ENCODE measurements at places on chromosomes 16 and 17.

- DNase-seq: no peak
Measured at GRCh38 chr17:71933306-71933705, 187.5 kb upstream of the SOX9 start.

- no peak for DNase-seq
Measured at GRCh38 chr16:13660807-13661206, 259.1 kb upstream of the ERCC4 start.

GRCh38 chr17:77782201-77782600 lies 176.3 kb upstream of the TNRC6C start:
- no peak for DNase-seq

DNA sequence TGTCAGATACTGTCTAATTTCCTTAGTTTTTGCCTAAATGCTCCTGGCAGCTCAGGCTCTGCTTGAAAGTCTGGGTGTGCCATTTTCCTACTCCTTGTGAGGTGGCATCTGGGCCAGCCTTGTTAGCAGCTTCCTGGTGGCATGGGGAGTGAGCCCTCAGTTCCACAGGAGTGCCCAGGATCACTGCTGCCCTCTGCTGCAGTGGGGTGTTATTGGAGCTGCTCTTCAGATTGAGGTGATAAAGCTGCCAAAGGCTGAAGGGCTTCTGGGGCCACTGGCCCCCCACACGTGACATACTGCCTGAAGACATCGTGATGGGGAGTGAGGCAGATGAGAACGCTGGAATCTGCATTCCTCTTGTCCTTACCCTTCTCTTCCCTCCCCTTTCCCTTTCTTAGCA lies 27.4 kb downstream of the CEP95 start:
- no peak for DNase-seq

GRCh38 chr16:15618392-15618791 lies 24.6 kb downstream of the MARF1 start:
- DNase-seq: no peak

DNA sequence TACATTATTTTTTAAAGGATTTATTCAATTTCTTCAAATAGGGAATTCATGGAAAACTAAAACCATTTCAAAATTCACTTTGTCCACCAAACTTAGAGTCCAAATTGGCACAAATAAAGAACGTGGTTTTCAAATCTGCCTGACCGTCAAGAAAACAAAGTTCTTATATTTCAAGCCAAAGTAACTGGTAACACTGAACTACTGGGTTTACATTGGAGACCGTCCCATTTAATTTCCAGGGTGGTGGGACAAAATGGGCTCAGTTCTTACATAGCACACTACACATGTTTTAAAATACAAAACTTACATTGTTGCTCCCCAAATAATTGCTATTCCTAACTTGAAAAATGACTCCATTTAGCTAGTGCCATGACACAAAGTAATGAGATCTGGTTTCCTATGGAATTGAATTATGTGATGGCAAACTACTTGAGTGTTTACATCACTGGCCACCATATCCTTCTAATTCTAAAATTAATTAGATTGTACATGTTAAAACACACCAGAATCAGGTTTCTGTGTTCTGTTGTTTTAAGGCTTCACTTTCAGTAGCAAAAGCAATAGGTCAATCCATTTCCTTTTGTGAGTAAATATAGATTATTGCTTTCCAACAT lies 6.5 kb downstream of the PSME3IP1 start:
- DNase-seq: no peak

- peak; percentile 66 for DNase-seq
Measured at GRCh38 chr17:4375039-4375748, 8.7 kb upstream of the UBE2G1 start.

DNA sequence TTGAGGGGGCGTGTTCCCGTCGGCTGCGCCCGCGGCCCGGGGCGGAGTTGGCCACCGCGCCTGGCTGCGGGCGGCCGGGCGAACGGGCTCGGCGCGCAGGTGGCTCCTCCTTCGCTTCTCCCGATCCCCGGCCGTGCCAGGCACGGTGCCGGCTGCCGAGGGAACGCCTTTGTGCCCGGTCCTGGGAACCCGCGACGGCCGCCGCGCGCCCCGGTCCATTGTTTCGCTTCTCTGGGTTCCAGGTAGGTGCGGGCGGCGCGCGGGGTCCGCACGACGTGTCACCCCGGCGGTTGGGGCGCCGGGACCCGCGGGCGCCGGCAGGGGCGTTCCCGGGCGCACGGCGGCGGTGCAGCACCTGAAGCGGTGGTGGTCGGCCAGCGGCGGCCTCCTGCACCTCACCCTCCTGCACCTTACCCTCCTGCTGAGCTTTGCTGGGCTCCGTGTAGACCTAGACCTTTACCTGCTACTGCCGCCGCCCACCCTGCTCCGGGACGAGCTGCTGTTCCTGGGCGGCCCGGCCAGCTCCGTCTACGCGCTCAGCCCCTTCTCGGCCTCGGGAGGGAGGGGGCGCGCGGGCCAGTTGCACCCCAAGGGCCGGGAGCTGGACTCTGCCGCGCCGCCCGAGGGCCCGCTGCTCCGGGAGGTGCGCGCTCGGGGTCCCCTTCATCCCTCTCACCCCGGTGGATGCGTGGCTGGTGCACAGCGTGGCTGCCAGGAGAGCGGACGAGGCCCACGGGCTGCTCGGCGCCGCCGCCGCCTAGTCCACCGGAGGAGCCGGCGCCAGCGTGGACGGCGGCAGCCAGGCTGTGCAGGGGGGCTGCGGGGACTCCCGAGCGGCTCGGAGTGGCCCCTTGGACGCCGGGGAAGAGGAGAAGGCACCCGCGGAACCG lies 99.9 kb downstream of the EFCAB13 start:
- DNase-seq: no peak

DNA sequence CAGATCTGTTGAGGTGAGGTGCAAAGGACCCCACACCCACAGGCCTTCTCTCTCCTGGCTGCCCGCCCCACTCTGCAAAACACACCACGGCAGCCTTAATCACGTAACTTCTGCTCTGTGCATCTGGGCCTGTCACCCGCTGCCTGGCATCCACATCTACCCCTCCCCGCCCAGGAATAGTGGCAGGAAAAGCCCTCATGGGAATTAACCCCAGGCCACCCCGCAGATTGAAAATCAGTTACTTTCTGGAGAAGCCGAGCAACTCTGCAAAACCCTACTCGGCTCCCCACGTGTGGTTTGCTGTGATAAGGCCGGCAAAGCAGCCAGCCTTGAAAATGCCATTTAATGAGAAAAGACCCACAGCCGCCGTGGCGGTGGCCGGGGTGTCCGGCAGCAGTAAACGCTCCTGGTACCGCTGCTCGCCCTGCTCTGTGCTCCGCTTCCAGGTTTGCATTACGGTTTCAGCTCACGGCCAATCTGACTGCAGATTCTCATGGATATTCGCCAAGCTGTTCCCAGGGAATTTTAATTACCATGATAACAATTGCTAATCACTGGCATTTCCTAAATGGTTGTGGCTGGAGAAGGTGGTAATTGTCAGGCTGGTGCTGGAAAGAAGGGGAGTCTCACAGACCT lies 78.0 kb upstream of the DOC2B start:
- DNase-seq: no peak

- DNase-seq: no peak
Measured at GRCh38 chr17:43768382-43768781, 9.8 kb upstream of the SOST start.

DNA sequence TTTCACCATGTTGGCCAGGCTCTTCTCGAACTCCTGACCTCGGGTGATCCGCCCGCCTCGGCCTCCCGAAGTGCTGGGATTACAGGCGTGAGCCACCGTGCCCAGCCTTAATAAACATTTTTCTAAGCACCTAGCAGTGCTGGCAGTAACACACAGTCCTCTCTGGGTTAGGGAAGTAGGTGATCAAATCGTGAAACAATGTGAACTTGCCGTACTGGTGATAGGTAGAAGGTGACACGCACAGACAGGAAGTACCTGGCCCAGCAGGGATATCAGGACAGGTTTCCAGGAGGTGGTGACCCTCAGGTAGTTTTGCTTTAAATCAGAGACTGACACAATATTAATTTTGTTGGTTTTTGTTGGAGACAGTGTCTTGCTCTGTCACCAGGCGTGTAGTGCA lies 4.5 kb downstream of the PLD2 start:
- no peak for DNase-seq

DNA sequence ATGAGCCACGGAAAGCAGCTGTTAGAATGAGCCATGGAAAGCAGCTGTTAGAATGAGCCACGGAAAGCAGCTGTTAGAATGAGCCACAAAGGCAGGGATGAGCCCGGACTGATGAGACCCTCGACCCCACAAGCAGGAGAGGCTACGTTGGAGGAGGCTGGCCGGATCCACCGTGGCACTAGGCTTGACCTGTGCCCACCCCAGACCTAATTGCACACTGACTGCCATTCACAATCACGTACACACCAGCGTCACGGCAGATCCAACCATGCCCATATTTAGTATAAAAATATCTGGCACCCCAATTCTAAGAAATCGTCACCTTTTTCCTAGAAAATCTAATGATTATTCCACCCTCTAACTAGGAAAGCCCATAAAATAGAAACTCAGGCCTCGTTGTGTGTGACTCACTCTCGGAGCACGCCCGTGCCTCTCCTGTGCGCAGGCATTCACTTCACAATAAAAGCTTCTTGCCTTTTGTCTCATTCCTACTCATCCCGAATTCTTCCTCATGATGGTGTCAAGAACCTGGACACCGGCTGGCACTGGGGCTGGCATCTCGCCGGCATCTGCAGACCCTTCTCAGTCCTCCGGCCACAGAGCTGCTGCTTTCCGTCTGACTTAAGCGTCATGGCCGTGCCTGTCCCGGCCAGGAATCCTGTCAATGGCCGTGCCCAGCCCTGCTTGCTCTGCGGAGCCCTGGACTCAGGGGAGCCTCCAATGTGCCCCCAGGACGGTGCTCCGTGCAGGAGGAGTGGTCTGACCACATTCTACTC lies 5.5 kb upstream of the SECTM1 start:
- DNase-seq: no peak

GRCh38 chr17:73304971-73305812 lies 6.6 kb downstream of the CDC42EP4 start:
- DNase-seq: no peak

- no peak for DNase-seq
Measured at GRCh38 chr16:89615596-89616090, 2.2 kb downstream of the DPEP1 start.

GRCh38 chr17:56819431-56820145 lies 14.1 kb downstream of the C17orf67 start:
- peak; percentile 70 for DNase-seq

DNA sequence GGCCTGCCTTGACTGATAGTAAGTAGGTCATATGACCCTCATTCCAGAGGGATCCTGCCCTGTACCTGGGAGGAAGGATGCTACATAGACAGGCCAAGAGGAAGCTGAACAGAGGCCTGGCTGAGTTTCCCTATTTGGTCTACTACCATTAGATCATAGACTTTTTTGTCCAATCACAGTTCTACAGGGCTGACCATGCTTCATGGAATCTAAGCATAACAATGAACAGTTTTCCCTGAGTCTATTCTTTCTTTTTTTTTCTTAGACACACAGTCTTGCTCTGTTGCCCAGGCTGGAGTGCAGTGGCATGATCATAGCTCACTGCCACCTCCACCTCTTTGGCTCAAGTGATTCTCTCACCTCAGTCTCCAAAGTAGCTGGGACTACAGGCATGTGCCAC lies 3.9 kb downstream of the GPR179 start:
- DNase-seq: no peak

GRCh38 chr17:46100590-46100989 lies 92.6 kb downstream of the KANSL1 start:
- no peak for DNase-seq

Data from activated naive CD4-positive, alpha-beta T cell treated with Interleukin-2 at 50 U/mL for 16 hours (primary cell).